ENCODE measurements at places on chromosomes 2 and 18.
A peak's percentile ranks its signal among the peaks of the same experiment; 100 is the strongest.

- no peak for DNase-seq
These were observed 13.5 kb downstream of the STK39 start for GRCh38 chr2:168233726-168234406.

- DNase-seq, result no peak
These were observed 24.1 kb downstream of the IGFBP2 start for GRCh38 chr2:216657086-216657855.

DNA sequence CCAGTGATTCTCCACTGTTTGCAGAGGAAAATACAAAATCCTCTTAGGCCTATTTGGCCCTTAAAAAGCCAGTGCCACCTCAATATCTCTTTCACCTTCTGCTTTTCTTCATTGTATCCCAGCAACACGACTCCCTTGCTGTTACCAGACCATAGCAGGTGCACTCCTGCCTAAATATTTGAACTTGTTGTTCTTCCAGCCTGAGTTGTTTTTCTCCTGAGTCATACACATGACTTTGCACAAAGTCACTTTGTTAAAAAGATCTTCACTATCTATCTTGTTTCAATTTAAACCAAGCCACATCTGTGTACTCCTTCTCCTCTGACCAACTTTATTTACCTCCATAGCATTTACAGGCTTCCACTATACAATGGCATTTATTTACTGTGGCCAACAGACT, 103.6 kb downstream of the LRRTM4 start:
- no peak for DNase-seq

- peak; percentile 91 for DNase-seq
These were observed 266.5 kb downstream of the KLHL29 start for GRCh38 chr2:23651187-23652080.

DNA sequence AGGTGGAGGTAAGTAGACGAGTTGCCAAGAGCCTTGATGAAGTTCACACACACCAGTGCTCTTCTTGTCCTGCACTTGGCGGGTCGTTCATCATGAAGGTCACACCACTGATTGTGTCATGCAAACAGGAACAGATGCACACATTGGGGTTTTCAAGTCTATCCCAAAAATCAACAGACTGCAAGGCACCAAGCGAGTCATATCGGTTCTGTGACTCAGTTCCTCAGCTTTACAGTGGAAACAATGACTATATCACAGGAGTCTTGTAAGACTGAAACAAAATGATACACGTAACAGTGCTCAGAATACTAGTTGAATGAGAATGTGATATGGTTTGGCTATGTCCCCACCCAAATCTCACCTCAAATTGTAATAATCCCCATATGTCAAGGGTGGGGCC, 526.9 kb upstream of the ID2 start:
- peak; percentile 60 for DNase-seq

DNA sequence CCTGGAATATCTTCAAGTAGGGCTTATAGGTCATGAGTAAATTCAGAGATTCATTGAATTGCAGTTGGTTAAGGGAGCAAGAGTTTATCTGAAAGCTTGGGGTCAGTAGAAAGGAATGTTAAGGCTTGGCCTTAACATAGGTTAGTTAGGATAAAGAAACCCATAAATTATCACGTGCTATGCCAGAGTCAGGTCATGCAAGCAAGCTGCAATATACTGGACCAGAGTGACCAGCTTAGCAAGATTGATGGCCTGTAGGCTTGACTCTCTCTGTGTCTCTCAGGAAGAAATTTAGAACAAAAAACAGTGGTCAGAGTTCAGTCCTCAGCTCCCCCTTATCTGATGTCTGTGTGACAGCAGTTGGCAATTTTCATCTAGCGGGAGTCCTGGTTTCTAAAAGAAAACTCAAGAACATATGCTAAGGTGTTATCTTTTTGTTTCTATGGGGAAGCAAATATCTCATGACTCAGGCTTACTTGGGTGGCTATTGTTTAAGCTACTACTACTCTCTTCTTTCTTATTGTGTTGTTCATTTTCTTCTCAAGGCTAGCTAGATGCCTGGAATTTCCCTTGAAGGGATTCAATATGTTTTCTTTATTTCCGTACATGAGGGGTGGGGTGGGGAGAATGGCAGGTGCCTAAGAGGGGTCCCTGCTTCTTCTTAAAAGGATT, 28.7 kb upstream of the MARCO start:
- no peak for DNase-seq

GRCh38 chr2:109336296-109336695, 207.3 kb downstream of the SH3RF3 start:
- DNase-seq, result no peak

- DNase-seq, result no peak
These were observed 42.3 kb downstream of the XRCC5 start for GRCh38 chr2:216151313-216152025.

DNA sequence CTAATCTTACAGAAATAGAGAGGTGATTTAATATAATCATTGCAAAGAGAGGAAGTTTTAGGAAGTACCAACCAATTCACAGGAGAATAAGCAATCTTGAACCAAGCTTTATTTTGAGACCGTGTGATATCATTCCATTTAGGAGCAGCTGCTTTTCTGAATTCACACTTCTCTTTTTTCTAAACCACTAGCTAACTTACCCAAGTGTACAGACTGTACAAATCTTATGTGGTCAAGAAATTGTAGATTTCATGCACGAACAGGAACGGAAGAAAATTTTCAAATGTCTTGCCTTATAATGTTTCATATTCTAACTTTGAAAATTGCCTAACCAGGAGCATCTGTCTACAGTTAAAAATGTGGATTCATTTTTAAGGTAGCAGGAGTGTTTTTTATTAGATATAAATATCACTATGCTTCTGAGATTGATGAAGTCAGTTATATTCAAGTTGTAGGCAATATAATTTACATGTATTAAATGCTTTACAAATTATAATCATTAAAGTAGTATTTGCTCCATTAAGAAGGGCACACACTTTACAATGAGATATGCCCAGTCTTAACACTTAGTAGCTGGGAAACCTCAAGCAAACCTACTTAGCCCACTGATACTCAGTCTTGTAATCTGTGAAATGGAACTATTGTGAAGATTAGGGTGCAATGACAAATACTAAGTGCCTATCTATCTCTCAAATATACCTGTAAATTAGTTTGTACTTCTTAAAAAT, 302.2 kb upstream of the STON1 start:
- no peak for DNase-seq

- DNase-seq, result no peak
These were observed 182.9 kb downstream of the RTP5 start for GRCh38 chr2:242052421-242052820.

DNA sequence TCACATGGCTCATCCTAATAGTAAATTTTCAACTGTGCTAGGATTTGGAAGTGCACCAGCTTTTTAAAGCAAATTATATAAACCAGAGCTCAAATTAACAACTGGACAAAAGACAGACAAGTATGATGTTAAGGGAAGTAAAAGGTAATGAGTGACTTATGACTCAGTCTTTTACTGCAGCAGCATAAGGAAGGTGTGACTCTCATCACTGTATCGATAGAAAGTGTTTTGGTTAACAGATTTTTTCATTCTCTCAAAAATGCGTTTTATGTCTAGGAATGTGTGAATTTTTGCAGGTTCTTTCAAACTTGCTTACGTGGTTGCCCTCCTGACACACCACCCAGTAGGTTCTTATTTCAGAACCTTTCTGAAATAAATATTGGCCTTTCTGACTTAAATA, 244.2 kb upstream of the BOD1L2 start:
- no peak for DNase-seq

DNA sequence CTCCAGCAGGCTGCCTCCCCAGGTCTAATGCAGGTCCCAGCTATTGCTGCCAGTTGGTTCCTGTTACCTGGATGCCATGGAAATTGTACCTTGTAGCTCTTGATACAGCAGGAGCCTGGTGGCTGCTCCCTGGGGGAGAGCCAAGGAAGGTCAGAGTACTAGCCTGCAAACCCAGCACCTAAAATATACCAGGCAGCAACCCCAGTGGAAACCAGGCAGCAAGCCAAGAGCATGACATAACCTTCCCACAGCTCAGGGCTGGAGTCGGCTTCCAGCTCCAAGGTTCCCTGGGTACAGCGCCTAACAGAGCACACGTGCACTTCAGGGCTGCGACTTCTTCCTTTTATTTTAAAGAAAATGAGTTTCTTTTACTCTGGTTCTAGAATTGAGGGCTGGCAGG, 30.3 kb downstream of the TNP1 start:
- peak; percentile 63 for DNase-seq

DNA sequence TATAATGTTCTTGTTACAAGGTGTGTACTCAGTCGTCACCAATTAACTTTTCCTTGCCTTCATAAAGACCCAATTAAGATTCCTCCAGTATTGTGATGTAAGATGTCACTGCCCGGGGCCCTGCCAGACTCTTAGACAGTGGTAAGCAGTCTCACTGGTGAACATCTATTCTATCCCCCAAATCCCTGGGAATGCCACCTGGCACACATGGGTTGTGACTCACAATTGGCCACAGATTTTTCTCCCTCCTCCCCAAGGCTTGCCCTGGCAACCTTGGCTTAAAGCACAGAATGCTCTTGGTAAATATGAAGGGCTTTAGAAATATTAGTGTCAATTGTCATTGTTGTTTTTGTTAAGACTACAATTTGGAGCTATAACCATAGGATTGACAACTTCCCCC, 287.9 kb downstream of the ETAA1 start:
- DNase-seq, result no peak

- DNase-seq, result no peak
These were observed 1.4 kb downstream of the TRIB2 start for GRCh38 chr2:12718015-12718671.

- peak; percentile 36 for DNase-seq
These were observed 91.5 kb upstream of the TMEFF2 start for GRCh38 chr2:192286093-192286701.

DNA sequence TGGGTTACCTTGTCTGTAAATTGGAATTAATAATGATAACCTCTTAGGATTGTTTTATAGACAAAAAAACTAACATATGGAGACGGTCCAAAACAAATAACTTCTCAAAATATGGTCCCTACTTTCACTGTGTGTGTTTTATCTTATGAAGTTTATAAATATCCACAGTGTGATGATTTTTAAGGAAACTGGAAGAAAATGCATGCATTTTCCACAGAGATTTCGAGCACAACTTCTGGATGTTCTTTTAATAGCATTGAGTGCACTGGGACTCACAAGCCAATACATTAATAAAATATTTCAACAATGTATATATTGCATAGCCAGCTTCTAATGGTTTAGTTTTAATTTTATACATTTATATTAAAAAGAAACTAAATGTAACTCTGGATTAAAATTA, 87.9 kb upstream of the SPHKAP start:
- no peak for DNase-seq

DNA sequence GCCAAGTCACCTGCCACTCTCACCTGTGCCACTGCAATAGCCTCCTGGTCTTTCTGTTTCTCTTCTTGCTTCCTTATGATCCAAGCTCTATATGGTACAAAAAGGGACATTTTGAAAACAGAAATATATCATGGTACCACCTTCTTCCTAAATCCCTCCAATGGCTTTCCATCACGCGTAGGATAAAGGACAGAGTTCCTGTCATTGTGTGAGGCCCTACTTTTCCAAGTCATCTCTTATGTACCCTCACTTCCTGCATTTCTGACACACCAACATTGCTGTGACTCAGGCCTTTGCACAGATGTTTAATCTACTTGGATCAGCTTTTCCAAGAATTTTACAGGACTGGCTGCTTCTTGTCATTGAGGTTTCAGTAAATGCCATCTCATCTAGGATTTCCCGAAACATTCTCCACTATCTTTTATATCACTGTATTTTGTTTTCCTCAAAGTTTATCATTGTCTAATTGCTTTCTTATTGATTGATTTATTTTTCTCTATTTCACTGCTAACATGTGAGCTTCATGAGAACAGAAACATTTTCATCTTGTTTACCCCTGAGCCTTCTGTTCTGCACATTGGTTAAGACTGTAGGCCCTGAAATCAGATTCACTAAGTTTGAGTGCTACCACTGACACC, 426.1 kb upstream of the FANCL start:
- DNase-seq, result no peak

DNA sequence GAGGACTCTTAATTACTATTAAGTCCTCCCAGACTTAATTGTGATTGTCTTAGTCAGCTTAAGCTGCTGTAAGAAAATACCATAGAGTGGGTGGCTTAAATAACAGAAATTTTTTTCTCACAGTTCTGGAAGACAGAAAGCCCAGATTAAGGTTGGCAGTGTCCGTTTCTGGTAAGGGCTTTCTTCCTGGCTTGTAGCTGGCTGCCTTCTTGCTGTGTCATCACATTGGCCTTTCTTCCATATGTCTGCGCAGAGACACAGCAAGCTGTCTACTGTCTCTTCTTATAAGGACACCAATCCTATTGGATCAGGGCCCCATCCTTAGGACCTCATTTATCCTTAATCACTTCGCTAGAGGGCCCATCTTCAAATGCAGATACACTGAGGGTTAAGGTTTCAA, 38.5 kb downstream of the ASXL3 start:
- peak; percentile 28 for DNase-seq

DNA sequence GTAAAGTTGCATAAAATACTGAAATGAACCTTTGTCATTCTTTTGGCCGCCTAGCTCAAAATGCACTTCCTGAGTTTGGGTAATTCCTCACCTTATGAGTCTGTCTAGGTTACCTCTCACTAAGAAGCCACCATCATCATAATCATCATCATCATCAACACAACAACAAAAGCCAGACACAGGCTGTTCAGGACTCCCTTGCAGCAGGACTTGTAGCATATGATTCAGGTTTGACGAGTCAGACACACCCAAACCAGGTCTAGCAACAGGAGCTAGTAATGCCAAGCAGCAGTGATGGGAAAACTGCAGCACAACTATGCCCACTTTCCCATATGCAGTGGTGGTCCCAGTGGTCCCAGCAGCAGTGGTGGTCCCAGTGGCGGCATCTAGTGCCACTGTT, 2.8 kb upstream of the SGO2 start:
- DNase-seq, result no peak

GRCh38 chr18:39481281-39481680, 1915.7 kb upstream of the CELF4 start:
- DNase-seq, result no peak

GRCh38 chr2:157469726-157470125, 25.8 kb upstream of the CYTIP start:
- DNase-seq, result no peak

GRCh38 chr2:181471226-181471625, 14.0 kb downstream of the ITGA4 start:
- peak; percentile 30 for DNase-seq

DNA sequence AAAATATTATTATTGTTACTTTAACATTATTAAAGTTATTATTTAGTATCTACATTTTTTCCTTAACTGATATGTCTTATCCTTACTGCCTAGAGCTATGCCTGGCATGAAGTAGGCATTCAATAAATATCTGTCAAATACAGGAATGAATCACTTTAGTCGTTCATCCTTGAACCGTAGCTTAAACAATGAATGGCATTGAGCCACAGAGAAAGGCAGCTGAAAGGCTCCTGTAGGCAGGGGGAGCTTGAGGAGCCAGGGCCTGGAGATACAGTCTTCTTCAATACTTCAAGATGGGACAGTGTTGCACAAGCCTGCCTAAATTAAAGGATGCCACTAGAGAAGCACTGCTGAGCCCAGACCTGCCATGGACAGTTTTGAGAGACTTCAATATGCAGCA, 22.5 kb downstream of the CYRIA start:
- DNase-seq, result no peak

DNA sequence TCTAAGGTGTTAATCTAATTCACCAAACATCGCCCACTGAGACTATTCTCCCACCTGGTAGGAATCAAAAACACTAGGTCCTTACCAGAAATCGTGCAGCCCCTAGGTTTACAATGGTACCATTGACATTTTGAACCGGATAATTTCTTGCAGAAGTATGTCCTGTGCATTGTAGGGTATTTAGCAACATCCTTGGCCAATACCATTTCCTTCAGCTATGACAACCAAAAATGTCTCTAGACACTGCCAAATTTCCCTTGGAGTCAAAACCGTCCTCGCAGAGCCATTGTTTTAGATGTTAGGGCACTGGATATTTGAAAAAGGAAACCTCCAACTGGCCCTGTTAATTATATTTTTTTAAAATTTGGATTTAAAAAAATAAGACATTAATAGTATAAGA, 3.8 kb downstream of the VPS54 start:
- DNase-seq, result no peak

Measured in astrocyte (in vitro differentiated cells and primary cell).